ENCODE measurements at places on chromosomes 13 and 19.

- no peak for DNase-seq
Measured at GRCh38 chr13:29693275-29693945, 97.9 kb upstream of the SLC7A1 start.

DNA sequence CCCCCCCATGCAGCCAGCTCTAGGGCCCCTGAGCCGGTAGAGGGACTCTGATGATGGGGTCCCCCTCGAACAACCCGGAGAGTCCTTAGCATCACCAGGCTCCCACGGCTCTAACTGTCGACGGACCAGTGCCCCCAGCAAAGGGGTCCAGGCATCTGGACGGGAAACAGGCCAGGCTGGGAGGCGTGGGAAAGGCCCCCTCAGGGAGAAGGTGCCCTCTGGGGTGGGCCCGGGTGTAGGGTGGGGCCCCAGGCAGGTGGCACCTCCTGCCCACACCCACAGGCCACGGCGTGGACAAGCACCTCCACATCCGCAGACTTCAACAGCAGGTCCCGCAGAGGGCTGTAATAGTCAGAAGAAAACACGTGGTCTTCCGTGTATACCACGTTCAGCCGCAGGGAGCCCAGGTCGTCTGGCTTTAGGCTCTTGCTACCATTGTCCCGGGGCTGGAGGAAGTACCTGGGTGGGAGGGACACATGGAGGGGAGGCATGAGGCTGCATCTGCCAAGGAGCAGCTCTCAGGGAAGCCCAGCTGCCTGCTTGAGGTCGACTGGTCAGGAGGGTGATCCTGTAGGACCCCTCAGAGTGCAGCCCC, 44.7 kb upstream of the C13orf46 start:
- DNase-seq = no peak

DNA sequence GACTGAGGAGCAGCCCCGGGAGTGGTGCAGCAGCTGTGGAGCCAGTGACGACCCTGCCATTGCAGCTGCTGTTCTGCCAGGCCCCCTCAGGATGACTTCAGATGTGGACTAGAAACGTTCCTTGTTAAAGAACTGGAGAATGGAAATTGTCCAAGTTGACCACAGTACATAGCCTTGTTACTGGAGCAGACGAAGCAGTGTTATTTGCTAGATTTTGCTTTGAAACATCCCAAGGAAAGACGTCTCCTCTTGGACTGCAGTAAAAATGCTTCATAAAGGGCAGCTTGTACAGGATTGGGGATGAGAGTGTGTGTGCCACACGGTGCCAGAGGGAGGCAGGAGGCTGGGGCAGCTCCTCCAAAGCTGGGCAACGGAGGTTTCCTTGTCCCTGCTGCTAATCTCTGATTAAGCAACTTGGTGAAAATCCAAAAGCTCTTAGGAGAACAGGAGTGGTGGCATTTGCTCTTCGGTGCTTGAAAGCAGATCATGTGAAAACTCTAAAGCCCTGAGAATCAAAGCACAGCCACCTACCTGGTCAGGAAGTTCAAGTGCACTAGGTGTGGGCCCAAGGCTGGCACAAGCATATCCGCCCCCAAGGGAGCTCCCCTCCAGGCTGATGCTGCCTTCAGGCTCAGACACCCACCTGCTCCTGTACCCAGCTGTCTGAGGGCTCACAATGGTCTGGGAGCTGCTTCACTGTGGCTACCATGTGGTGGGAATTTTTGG, 34.5 kb downstream of the SHISA2 start:
- DNase-seq = no peak

- DNase-seq = peak; percentile 26
Measured at GRCh38 chr19:55809381-55810058, 22.3 kb downstream of the NLRP11 start.

DNA sequence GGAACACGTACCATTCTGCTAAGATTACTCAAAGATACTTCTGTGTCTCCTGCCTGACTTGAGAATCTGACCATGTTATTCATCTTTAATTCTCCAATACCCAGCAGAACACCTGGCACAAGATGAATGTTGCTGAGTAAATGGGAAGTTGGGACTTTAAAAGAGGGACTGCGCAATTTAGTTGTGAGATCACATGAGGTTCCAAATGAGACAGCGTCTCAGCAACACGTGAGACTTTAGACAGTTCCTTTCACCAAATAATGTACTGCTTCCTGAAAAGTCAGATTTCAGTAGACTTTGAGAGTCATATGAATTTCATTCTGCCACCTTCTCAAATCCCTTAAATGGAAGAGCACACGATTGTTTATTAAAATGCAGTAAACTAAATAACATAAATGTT, 36.7 kb downstream of the DOCK9 start:
- no peak for DNase-seq

GRCh38 chr19:45581576-45581975, 3.0 kb downstream of the OPA3 start:
- no peak for DNase-seq

DNA sequence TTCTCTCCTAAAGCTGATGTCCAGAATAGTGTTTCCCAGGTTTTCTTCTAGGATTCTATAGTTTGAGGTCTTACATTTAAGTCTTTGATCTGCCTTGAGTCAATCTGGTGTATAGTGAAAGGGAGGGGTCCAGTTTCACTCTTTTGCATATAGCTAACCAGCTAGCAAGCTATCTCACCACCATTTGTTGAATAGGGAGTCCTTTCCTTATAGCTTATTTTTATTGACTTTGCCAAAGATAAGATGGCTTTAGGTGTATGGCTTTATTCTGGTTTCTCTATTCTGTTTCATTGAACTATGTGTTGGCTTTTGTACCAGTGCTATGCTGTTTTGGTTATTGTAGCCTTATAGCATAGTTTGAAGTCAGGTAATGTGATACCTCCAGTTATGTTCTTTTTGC, 1386.1 kb downstream of the SLITRK5 start:
- DNase-seq = no peak
